ENCODE measurements at places on chromosomes 3 and 15. TPM values are rescaled to one million over a fixed set of nuclear protein-coding genes. Genes with fewer than 3 reads are reported as not detected.

The MLH1 gene
- 70.8 TPM for total RNA-seq

The ZNF660 gene
- 0.91 TPM for total RNA-seq

The GOLGA8H gene
- total RNA-seq: 1.6 TPM

The ST8SIA2 gene
- 6.4 TPM for total RNA-seq

The TMEM45A gene
- total RNA-seq: 24.5 TPM

The WDR72 gene
- total RNA-seq: 0.17 TPM

The CACNA2D3 gene
- 1.3 TPM for total RNA-seq

The CCR8 gene
- not detected for total RNA-seq

DNA sequence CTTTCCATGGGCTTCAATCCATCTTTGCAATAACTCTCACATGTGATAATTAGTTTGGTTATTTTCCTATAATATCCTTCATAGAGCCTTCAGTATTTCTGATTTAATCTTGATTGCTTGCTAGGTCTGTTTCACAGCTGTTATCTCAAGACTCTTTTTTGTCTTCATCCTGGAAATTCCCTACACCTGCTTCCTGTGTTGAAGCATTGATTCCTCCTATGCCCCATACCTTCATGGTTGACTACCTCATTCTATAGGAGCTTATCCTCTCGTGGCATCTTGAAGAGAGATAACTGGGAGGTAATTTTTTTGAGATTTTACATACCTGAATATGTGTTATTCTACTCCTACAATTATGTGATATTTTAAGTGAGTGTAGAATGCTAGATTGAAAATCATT lies 26.7 kb downstream of the PIK3CA start:
- DNase-seq: no peak

GRCh38 chr15:81375461-81375860 lies 1.4 kb upstream of the TMC3 start:
- DNase-seq: no peak

GRCh38 chr3:111315930-111316587 lies 225.9 kb upstream of the CD96 start:
- DNase-seq: peak; percentile 29

DNA sequence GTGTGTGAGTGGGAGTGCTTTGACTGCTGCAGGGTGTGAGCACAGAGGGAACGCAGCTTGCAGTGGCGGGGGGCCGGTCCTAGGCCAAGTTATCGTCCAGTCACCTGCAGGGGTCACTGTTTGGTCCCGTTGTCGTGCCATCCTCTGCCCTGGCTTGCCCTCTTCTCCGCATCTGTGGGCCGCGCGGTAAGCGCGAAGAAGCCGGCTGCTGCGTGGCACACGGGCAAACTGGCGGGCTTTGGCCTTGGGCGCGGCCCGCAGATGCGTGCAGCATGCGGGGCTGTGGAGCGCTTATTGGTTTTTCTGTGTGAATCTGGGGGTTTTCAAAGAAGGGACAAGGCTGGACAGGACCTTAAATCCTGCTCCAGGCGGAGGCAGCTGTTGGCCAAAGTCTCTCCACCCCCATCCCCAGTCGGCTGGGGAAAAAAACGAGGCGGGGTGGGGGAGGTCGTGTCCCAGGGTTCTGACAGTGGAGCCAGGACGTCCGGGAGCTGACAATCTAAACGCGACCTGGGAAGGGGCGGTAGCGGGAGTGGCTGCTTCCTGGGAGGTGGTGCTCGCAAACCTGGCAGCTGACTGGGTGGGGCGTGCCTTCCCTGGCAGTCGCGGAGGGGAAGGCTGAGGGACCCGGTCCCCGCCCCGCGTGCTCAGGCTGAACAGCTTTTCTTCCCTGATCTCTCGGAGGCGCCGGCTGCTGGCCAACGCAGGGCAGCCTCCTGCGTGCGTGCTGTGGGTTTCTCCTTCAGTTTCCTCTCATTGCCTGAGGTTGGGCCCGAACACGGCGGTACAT lies 39.7 kb upstream of the VEPH1 start:
- peak; percentile 67 for DNase-seq

DNA sequence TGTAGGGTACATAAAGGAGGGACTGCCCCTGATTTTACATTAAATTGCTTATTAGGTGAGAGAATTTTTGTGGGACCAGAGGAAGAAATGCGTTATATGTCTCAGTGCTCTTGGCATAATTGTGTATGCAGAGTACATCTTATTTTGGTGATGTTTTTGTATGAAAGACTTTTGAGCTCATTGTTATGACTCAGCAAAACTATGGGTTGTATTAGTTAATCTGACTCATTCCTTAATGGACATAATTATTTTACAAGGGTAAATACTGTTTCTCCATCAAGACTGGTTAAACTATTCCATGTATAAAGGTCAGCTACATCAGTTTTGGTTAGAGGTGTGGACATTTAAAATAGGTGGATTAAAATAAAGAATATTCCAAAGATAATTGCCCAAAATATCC lies 156.8 kb downstream of the ALCAM start:
- no peak for DNase-seq

GRCh38 chr15:76147906-76148570 lies 88.3 kb downstream of the TMEM266 start:
- DNase-seq: peak; percentile 62

- DNase-seq: no peak
Observed at GRCh38 chr3:8504611-8504973, 3.0 kb downstream of the LMCD1 start.

DNA sequence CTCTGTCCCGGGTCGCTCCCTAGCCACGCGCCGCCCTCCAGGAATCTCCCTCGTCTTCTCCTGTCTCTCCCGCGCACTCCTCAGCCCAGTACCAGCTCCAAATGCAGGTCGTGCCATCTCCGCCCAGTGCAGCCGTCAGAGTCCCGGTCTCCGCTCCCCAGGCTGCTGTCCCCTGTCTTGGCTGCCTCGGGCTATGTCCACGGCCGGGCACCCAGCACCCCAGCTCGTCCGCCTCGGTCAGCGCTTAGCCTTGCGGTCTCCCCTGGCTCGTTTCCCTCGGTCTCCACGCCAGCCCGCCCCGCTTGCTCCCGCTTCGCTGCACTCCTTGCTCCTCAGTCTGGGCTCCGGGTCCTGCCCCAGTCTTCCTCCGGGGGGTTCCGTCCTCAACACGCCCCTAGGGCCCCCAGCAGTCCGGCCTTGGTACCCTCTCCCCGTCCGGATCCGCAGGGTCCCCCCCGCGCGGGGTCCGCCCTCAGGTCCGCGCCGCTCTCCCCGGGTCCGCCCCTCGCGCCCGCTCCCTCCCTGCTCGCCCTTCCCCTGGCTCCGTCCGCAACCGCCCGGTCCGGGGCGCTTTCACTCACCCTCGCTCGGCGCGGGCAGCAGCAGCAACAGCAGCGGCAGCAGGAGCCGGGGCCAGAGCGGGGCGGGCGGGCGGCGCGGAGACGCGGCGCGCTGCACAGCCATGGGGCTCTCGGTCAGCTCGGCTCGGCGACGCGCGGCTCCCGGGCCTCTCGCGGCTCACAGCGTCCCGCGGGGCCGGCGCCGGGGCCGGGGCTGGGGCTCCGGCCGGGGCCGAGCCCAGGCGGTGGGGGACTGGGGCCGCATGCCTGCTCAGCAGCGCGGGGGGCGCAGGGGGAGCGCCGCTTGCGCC lies 462 bp downstream of the IGDCC3 start:
- peak; percentile 37 for DNase-seq

DNA sequence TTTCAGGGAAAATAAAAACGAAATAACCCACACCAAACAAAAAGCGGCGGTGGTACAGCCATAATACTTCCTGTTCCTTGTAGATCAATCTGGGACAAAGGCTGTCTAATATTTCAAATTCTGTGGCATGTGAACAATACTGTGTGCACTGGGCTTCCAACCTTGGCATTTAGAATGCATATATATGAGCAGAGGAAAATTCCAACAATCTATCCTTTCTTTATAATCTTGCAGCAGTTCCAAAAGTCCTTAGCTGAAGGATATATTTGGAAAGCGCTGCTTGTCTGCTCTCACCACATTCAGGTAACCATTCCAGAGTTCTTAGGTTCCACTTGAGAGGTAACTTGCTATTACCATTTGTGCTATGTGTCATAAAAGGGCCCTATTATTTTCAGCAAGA lies 231.8 kb downstream of the RBMS3 start:
- no peak for DNase-seq

DNA sequence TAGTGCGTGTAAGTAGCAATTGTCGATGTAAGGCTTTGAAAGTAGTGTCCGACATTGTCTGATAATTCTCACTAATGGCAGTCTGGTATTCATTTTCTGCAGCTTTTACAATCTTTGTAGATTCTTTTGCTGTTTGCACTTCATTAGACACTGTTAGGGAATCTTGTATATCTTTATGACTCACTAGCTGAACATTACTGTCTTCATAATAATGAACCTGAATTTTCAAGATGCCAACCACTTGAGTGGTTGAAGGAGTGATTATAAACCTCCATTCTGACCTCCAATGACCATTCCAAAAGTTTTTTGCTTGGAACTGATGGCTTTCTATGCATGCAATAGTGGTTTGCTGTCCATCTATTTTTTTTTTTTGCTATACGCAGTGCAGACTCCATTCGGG lies 76.4 kb upstream of the MFGE8 start:
- peak; percentile 25 for DNase-seq

DNA sequence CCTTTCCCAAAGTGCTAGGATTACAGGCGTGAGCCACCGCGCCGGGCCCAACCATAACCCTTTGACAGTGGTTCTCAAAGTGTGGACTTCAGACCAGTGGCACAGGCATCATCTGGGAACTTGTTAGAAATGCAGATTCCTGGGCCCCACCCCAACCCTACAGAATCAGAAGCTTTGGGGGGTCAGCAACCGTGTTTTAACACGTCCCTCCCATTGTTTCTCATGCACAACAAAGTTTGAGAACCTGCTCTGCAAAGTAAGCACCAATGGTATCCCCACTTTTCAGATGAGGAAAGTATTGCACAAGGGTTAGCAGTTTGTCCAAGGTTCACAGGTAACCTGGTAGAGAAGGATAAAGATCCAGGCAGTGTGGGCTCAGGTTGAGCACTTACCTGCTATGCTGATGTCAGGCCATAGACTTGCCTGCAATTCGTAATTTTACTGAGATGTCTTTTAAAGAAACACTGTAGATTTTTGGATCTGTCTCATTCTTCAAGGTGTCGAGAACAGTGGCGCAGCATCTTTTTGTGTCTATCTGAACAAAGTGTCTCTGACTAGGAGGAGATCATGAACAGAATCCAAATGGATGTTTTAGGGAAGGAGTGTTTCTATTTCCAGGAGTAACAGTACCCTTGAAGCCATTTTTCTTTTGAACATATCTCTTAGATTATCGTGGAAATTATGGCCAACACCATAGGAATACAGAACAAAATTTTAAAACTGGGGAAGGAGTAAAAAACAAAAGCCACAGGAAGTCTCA lies 2.5 kb downstream of the GXYLT2 start:
- DNase-seq: no peak

DNA sequence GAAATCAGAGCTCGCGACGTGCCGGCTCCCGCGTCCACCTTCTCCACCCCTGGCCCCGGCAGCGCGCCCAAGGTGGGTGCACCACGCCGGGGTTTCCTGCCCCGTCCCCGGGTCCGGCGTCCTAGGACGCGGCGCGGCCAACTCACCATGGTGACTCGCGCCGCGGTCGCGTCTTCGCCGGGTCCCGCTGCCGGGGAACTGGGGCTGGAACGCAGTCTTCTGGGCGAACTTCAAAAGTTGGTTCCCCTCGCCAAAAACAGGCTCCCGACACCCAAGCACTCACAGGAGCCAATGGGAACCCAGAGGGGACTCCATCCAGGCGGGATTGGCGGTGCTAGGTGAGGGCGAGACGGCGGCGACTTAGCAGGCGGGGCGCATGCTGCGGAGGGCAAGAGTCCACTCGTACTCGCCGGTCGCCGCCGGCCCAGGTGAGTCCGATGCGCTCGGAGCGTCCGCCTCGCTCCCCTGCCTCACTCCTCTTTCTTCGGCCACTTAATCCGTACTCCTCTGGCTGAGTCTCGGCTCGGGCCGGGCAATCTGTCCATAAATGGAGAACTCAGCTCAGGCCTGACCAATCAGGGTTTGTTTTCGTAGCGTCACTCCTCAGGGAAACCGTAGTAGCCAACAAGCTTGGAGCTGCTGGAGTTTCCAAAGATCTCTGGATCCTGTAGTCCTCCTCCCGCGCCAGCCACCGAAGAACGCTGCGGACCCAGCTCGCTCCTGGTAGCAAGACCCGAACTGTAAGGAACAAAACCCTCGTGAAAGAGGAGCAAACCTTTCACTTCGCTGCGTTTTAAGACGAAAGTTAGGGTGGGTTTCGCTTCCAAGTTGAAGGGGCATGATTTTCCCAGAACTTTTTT lies at the start of gene MYO1E:
Gene MYO1E (minus strand): TSS at position 520 of the 860 bp plus-strand sequence. CDS start 371 bp downstream, at position 149.
- DNase-seq: peak; percentile 96

- DNase-seq: peak; percentile 38
Observed at GRCh38 chr3:125280668-125281361, 68.3 kb upstream of the SLC12A8 start.

- no peak for DNase-seq
Observed at GRCh38 chr15:99962006-99962561, 228.8 kb upstream of the LYSMD4 start.

- no peak for DNase-seq
Observed at GRCh38 chr3:43247561-43248184, 38.7 kb upstream of the SNRK start.

- DNase-seq: no peak
Observed at GRCh38 chr3:86554383-86554782, 436.6 kb downstream of the VGLL3 start.

GRCh38 chr15:36595611-36596010 lies 16.2 kb downstream of the CDIN1 start:
- DNase-seq: no peak

GRCh38 chr3:45441584-45442310 lies 53.4 kb downstream of the LARS2 start:
- DNase-seq: no peak

- no peak for DNase-seq
Observed at GRCh38 chr3:152076148-152076547, 192.6 kb upstream of the MBNL1 start.

- DNase-seq: no peak
Observed at GRCh38 chr15:29242456-29243242, 27.0 kb downstream of the NSMCE3 start.

DNA sequence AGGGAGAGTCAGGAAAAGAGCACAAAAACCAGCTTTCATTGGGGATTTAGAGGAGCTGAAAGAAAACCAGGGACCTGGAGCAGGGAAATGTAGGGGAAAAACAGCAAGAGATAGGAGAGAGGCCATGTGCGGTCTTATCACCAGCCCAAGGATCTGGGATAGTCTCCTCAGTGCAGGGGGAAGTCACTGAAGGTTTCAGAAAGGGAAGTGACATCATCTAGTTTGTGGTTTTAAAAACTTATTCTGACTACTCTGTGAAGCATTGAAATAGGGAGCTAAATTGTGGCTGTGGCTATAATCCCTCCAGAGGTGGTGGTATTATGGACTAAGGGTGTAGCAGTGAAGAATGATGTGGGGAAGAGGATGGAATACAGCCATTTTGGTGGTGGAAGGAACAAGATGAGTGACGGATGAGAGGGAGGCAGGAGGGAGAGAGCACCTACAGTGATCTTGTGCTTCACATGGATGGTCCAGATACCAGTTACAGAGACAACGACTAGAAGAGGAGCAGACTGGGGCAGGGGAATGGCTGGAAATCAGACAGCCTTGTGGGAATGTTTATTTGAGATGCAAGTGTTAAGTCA lies 72.7 kb downstream of the HMG20A start:
- peak; percentile 33 for DNase-seq

DNA sequence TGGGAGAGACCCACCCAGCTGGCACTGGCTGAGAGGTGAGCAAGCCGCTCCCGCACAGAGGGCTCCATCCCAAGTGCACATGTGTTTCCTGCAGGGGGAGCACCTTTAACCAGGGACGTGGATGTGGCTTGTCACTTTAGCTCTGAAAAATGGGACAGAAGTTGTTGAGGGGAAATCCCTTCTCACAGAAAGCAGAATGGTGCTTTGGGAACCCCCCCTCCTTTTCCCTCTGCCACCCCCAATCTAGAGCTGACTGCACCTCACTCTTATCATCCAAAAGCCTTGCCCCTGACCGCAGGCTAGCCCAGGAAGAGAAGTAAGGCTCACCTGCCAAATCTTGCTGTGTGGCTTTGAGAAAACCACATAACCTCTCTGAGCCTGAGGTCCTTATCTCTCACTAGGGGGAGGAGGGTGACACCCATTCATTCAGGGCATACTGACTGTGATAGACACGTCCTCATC lies 77.9 kb downstream of the RPN1 start:
- peak; percentile 52 for DNase-seq
